Right cardiac atrium (tissue), 5 donors: ENCODE measurements at places on chromosomes 12 and 14. TPM values are rescaled to one million over a fixed set of nuclear protein-coding genes. Genes with fewer than 3 reads are reported as not detected.

The RPL10L gene
- not detected for total RNA-seq

The CCDC198 gene
- total RNA-seq = not detected

The SYNDIG1L gene
- not detected for total RNA-seq

DNA sequence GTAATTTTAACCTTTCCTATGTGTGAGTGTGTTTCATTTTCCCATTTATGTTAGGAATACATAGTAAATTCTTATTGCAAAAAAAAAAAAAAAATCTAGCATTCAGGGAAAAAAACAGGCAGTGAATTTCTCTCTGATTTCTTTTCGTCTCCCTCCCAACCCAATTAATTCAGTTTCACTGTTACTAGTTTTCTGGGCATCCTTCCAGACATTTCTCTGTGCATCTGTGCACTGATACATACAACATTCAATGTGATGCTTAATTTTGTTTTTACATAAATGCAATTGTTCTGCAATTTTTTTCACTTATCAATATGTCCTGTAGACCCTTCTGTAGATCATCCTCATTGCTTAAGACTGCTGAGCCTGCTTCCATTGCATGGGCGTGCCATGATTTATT lies 694.3 kb upstream of the TBX3 start:
- DNase-seq = no peak

DNA sequence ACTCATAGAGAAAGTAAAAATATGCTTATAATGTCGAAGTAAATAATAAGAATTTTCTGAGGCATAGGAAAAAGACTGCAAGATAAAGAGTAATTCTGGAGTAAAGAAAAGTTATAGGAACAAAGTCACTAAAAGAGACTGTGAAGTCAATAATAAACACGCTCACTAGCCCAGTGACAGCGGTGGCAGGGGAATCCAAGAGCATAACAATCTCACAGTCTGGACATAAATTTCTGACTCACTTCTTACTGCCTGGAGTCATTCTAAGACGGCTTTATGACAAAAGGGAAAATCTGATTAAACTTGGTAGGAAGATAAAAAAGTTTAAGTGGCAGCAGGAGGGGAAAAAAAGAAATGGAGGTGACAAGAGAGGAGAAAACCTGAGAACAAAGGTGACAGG lies 56.4 kb upstream of the GRIP1 start:
- no peak for DNase-seq

- no peak for DNase-seq
Measured at GRCh38 chr12:117590999-117591398, 229.6 kb upstream of the NOS1 start.

DNA sequence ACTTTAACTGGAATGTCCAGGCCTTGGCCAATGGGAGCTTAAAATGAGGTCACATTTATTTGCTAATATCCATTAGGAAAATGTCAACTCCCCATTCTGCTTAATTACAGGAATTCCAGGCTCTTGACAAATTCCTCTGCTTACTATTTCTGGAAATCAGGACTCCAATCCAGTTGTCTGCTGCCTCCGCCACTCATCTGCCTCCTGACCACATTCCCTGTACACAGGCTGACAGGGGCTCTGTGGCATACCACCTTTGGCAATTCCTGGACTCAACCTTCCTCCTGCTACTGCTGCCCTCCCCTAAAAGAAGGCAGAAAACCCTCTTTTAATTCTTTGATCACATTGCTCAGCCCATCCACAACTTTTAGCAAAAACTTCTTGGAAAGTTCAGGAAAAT lies 37.9 kb downstream of the KICS2 start:
- DNase-seq = no peak
